Cortex of kidney (tissue), 1 donor: ENCODE measurements at places on chromosomes 4 and X.

- DNase-seq = no peak
Observed at GRCh38 chr4:56683455-56683854, 2.4 kb upstream of the HOPX start.

DNA sequence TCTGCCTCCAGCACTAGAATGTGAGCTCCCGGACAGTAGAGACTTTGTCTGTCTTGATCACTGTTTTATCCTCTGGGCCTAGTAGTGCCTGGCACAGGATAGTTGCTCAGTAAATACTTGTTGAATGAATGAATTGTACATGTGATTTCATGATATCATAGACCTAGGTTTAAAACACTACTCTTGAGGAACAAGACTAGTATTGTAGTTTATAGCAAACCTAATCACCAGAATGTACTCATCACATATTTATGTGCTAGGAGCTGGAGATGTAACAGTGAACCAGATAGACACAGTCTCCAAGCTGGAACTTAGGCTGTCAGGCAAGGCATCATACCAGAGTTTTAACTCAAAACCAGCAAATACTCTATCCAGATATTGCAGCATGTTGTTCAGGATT, 23.5 kb downstream of the GAB3 start:
- no peak for DNase-seq

- no peak for DNase-seq
Observed at GRCh38 chrX:36388901-36389300, 469.4 kb downstream of the CFAP47 start.

GRCh38 chr4:20323991-20324390, 72.3 kb downstream of the SLIT2 start:
- no peak for DNase-seq

DNA sequence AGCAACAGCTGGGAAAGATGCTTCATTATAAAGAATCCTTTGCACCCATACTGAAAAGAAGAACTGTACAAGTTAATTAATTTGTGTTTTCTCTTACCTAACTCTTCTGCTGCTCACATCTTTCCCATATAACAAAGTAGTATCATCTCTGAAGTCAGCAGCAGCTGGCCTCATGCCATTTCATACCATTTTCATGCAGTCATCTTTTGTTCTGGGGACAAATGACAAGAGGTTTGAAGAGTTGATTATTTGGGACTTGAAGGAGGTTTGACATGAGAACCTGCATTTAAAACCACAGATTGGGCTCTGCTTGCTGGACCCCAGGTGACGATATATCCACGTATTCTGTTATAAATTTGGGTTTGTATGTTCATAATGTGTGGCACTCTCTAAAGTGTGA, 430.3 kb downstream of the SPRY1 start:
- DNase-seq = no peak

GRCh38 chr4:106367072-106367471, 1.5 kb downstream of the GIMD1 start:
- DNase-seq = no peak

GRCh38 chr4:182107931-182108330, 135.3 kb upstream of the TENM3 start:
- no peak for DNase-seq

DNA sequence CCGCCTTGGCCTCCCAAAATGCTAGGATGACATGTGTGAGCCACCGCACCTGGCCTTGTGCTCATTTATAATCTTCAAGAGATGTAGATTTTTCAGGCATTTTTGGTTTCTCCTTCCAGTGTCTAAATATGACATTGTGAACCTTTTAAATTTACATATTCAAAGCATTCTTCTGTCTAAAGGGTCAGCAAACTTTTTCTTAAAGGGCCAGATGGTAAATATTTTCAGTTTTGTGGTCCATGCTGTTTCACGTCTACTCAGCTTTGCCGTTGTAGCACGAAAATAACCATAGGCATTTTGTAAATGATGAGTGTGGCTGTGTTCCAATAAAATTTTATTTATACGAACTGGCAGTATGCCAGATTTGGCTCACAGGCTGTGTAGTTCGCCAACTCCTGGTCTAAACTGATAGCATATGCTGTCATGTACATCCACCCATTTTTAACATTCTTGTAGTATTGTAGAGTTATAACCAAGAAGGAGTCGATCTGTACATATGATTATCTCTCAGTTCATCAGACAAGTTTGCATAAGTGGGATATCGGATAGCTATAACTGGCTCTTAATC, 12.7 kb upstream of the GCNA start:
- no peak for DNase-seq

DNA sequence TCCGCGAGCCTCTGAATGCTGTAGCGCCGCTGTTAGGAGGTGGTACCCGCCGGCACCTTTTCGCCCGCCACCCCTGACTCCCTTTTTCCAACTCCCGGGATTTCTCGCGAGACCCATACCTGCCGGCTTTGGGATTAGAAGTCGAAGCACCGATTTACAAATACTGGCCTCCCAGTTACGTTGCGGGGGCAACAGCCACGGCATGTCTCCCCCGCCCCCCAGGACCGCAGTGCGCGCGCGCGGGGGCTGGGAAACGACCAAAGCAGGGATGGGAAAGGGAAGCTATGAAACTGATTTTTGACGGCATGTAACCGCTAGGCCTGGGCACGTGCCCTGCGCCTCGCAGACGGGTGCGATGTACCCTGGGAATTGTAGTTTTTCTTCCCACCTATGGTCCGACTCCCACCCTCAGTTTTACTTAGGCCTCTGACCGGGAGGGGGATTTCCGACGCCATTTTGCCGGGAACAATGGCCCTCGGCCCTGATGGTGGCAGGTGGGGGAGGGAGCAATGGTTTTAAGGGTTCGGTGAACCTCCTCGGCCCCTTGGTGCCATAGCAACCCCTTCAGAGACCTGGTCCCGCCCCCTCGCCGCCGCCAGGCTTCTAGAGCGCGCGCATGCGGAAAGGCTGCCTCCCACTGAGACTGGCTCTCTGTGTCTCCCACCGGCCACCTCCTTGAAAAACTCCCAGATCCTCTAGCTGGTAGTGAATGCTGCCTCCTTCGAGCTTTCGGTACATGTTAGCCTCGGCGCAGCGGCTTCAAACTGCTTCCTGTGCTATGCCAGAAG, 772 bp upstream of the WNK3 start:
- no peak for DNase-seq

GRCh38 chr4:96112631-96113030, 272.7 kb downstream of the PDHA2 start:
- DNase-seq = no peak

DNA sequence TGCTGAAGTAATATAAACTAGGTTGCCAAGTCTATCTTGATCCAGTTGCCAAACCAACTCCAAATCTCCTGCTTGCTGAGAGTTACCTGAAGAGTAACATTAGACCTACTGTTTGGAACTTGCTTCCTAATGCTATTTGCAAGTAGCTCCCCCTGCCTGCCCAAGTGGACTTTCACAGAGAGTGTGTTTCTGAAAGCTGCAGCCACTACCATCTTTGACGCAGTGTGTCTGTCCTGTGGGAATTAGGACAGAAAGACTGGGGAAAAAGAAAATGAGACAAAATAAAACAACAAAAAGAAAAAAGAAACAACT, 195.0 kb upstream of the HS3ST1 start:
- no peak for DNase-seq

GRCh38 chr4:90002441-90003062, 107.9 kb downstream of the MMRN1 start:
- no peak for DNase-seq

- DNase-seq = no peak
Observed at GRCh38 chr4:57075367-57075766, 34.8 kb downstream of the IGFBP7 start.

- no peak for DNase-seq
Observed at GRCh38 chr4:24836661-24837242, 41.4 kb downstream of the SOD3 start.

GRCh38 chr4:102438396-102439235, 62.5 kb upstream of the NFKB1 start:
- DNase-seq = no peak

DNA sequence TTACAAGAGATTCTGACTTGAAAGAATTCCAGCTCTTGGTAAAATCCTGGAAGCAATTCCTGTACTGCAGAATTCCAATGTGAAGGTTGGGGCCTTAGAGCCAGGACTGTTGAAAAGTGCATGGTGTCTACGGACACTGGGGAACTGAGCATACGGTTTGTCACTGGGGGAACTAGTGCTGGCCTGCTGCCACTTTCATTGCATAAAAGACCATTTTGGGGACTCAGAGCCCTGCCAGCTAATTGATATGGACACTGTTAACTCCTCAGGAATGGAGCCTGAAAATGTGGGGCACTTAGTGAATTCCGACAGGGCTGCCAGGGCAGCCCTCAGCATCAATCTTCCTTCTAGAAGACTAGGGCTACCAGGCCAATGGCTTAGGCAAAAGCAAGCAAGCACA, 55.9 kb downstream of the AMOT start:
- DNase-seq = no peak

GRCh38 chr4:140943486-140944198, 187.5 kb upstream of the TBC1D9 start:
- no peak for DNase-seq

DNA sequence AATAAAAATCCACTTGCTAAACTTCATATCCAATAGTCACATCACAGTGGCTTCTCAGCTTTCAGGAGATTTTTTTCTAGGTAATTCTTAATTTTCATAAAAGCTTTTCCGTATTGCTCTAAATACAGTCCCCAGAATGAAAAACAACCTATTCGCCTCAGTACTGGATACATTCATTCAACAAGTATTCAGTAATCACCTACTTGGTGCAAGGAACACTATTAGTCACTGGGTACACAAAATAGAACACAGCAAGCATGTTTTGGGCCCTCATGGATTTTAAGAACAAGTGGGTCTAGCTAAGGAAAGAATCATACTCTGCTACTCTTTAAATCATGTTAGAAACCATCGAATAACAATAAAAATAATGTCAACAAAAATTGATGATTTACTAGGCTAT, 2.8 kb upstream of the BEX3 start:
- no peak for DNase-seq

- no peak for DNase-seq
Observed at GRCh38 chr4:53019485-53020382, 157.6 kb downstream of the RASL11B start.

GRCh38 chr4:37388681-37389365, 144.3 kb downstream of the NWD2 start:
- no peak for DNase-seq

DNA sequence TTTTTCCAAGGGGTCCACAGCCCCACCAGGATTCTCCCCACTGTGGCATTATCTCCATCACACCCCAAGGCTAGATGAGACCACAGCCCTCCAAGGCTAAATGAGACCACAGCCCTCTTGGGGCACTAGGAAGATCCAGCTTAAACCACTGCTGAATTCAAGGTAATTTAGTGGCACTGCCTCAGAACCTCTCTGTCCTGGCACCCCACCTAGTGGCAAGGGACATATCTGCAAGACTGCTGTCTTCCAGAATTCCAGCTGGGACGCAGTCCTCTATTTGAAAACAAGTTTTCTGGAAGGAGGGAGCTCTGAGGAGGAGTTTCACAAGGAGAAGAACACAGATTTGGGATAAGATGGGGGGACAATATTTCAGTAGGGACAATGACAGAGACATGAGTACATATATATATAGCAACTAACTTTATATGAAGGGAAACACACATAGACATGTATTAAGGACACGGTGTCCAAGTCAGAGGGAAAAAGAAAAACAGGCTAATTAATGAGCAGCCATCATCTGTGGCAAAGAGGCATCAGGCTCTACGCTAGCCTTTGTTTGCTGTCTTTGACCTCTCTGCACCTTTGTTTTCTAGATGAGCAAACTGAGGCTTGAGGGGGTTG, 9.3 kb downstream of the CETN2 start:
- DNase-seq = no peak

- no peak for DNase-seq
Observed at GRCh38 chr4:93501946-93502345, 326.6 kb upstream of the ATOH1 start.

DNA sequence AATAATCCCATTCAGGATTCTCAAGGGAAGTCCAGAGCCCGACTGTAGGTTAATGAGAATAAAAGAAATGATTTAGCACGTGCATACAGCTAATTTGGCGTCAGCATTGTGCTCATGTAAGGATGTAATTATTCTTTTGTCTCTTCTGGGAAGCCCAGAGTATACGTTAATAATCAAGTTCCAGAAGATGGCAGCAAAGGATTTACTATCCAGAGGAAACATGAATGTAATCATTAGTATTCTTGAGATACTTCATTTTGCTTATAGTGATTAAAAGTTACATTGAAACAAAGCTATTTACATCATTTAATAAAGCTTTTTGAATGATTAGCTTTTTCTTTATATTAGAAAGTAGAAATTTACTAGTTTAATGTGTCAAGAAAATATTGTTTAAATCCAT, 27.1 kb upstream of the MAP9 start:
- DNase-seq = no peak

- no peak for DNase-seq
Observed at GRCh38 chr4:71009890-71010588, 16.6 kb downstream of the DCK start.

DNA sequence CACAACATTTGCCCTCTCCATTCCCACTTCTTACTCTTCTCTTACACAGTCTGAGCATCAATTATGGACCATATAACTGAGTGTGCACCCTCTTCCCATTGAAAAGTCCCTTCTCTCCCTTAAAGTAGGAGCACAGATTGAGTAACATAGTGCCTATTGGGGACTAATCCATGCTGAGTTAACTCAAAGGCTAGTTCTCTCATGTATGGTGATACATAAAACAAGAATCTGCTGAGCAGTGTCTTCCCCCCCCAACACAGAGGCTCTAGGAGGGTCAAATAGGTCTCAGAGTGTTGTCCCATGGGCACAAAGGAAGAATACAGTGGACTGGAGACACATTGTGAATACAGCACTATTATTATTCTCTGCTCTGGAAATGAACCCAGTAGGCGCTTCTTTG, 274.6 kb upstream of the BOD1L1 start:
- no peak for DNase-seq

DNA sequence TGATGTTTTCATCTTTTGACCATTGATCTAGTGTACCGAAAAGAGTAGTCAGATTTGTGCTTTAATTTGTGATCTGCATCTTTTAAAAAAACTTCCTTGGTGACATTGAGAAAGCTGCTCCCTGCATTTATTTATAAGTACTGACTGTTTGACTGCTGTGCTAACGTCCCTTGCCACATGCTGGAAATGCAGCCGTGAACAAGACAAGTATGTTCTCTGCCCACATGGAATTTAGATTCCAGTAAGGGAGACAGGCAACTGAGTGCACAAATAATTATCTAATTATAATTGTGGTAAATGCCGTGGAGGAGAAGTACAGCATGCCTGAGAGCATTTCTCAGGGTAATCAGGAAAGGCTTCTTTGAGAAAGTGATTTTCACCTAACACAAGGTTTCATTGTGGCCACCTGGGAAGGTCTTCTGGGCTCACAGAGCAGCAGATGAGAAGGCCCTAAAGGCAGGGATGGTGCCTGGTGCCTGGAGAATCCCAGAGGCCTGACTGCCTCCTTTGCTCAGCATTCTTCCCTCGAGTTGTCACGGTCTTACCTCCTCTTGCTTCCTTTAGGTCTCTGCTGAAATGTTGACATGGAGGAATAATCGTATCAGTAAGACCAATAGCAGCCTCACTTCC, 55.8 kb downstream of the PTTG2 start:
- DNase-seq = no peak
